ENCODE measurements at places on chromosomes 7 and 10.

GRCh38 chr7:112749775-112750174 lies 40.4 kb downstream of the TMEM168 start:
- DNase-seq: no peak

DNA sequence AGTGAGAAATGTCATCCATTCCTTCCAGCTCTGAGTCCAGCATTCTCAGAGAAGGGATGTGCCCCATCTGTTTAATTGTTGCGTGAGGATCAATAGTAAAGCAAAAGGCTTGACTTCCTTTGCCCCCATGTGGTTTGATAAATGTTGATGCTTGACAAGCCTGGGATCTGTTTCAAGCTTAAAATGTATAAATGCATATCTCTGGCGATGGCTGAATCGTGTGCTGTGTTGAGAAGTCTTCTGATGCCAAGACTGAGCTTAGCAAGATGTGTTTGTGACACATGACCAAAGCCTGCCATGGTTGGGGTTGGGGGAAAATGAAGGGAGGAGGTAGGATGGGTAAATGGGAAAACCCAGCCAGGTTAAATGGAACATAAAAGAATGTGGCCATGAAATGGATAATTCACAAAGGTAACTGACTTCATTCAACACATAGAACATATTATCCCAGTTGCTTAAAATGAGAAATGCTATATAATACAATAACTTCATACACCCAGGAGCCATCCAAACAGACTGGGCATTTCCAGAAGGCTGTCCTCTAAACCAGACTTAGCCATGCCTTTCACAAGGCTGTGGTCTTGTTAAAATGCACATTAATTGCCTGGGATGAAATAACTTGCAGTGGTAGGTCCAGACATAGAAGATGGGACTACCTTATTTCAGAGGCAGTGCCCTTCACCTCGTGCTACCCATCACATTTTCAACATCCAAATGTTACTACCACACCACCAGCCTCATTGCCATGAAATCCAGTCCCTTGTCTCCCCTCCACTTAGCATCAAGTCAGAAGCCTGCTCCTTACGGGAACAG lies 147.3 kb upstream of the PDE1C start:
- DNase-seq: no peak

- DNase-seq: peak; percentile 32
These were observed 222.1 kb downstream of the GLI3 start for GRCh38 chr7:42014625-42015618.

- DNase-seq: peak; percentile 27
These were observed 343.7 kb downstream of the RPS24 start for GRCh38 chr10:78377356-78377755.

GRCh38 chr7:108062250-108063014 lies 59.5 kb upstream of the LAMB1 start:
- peak; percentile 50 for DNase-seq

- no peak for DNase-seq
These were observed 23.1 kb downstream of the CNPY1 start for GRCh38 chr7:155523168-155523675.

DNA sequence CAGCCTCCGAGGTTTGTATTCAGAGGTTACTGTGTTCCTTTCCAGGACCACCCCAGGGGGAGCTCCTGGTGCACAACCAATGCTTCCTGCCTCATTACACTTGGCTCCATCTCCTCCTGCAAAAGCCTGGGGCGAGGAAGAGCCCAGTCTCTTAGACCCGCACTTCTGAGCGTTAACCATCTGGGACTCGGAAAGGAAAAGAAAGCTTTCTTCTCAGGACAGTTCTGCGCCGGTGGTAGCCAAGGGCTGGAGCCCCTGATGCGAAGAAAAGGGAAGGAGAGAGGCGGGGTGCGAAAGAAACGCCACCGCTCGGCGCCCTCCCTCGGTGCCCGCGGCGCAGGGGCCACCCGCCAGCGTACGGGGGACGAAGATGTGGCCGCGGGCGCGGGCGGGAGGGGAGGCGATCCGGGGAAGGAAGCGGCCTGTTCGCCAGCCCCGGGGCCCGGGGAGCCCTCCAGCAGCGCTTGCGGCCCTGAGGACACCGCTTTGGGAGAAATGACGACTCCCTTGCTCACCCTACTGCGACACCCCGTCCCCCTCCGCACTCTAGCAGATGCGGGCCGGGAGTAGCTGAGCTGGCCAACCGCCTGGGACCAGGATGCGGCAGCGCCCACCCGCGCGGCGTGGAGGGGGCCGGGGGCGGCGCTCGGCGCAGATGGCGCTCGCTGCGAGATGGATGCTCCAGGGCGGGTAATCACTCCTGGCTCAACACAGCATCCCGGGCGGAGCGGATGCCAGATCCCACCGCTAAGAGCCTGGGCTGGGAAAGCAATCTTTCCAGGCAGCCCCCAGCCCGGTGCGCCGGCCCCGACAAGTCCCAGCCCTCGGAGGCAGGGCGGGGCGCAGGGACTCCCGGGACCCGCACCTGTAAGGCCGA lies 1.3 kb downstream of the NRCAM start:
- peak; percentile 14 for DNase-seq

Data from fibroblast of skin of right quadriceps (primary cell).